NCI-H510A treated with DMSO at 0.1 percent for 48 hours (cell line): ENCODE measurements at places on chromosomes 12 and 14.

- peak; percentile 69 for DNase-seq
Observed at GRCh38 chr12:128637642-128638606, 185.8 kb downstream of the SLC15A4 start.

DNA sequence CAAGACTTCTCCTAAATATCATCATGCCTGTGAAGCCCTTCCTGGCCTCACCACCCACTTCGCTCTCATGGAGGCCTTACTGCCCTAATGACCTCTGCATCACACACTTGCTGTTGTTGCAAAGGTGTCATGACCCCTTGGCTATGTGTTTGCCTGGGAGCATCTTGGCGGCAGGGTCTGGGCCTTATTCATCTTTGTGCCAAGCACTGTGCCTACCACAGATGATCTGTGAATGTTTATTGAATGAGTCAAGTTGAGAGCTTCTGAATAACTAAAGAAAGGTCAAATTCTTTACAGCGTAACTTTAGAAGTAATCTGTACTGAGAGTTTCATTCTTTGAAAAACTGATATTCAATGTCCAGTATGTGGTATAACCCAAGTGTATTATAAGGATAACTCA lies 113.3 kb downstream of the TTC8 start:
- DNase-seq = no peak

- DNase-seq = no peak
Observed at GRCh38 chr14:103683139-103683538, 32.1 kb downstream of the XRCC3 start.

DNA sequence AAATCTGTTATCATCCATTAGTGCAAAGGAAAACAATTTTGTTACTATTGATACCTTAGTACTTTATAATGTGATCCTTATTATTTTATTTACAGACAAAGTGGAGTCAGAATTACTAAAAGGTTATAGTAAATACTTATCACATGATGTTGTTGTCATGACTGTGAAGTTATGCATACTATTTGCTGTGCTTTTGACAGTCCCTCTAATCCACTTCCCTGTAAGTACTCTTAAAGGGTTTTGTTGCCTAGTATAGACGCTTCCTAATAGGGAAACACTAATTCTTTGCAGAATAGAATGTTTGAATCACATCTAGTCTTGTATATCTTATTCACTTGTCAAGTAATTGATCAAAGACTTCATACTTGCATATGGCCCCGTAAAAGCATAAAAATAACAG lies 69.4 kb downstream of the SLC38A6 start:
- no peak for DNase-seq

DNA sequence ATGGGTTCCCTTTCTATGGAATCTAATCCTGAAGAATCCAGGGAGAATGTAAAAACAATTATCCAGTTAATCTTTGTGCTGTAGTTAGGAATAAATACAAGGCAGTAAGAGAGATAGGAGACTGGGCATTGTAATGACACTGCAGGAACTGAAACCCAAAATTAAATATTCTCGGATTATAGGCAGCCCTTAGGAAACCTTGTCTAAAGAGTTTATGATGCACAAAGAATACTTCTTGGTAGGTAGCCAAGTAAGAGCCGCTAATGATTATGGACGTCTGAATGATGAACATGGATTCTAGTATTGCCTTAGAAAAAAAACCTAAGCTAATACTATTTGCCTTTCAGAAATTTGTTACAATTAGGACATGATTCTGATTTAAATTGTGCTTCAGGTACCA lies 165.4 kb upstream of the LRIG3 start:
- DNase-seq = peak; percentile 80

GRCh38 chr12:86057092-86057845 lies 183.2 kb downstream of the NTS start:
- DNase-seq = no peak

- DNase-seq = no peak
Observed at GRCh38 chr12:47935184-47935583, 28.2 kb upstream of the TMEM106C start.

DNA sequence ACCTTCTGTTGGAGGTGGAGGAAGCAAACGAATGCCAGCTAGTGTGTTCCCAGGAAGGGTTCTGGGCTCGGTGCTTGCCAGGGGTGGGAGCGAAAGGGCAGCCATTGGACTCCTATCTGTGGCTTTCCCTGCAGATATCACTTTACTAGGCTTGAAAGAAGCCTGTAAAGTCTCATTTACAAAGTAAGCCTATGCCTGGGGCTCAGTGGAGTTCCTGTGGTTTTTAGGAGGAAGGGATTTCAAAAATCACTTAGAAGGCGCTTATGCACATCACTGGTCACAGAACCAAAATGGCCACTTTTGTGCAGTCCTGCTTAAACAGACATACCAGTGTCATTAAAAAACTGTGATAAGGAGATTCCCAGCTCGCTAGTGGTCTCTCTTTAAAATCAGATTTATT lies 22.7 kb downstream of the CLMN start:
- no peak for DNase-seq

DNA sequence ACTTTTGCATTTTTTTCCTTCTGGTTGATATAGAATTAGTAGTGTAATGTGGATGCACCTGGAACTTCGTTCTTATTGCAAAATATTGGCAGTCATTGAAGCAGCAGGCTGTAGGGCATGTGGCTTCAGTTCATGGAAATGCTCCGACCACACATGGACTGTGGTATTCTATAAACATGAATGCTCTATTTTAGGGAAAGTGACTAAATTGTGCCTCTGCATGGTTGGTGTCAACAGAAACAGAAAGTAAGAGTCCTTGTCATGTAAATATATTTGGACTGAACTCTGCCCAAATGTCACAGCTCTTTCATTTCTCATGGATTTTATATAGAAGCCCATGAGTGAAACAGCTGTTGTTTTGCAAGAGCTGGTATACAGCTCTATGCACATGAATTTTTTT lies 917.0 kb downstream of the LRFN5 start:
- DNase-seq = no peak

GRCh38 chr12:3332188-3332587 lies 158.8 kb upstream of the PRMT8 start:
- DNase-seq = no peak

GRCh38 chr12:4280351-4281163 lies 7.0 kb downstream of the CCND2 start:
- DNase-seq = no peak

DNA sequence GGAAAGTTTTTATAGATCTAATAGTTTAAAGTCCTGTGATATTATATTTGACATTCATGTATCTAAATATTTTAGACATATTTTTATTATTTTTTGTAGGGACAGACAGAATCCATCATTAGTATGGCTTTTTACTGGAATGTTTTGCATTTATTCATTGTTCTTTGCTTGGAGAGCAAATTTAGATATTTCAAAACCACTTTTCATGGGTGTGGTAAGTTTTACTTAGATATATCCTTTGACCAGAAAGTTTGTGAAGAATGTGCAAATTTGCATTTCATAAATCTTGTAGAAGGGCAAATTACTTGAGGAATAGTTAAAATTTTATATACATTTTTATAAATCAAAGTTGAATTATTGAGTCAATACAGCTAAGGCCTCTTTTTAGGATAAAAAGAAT lies 37.5 kb downstream of the TMEM260 start:
- no peak for DNase-seq

DNA sequence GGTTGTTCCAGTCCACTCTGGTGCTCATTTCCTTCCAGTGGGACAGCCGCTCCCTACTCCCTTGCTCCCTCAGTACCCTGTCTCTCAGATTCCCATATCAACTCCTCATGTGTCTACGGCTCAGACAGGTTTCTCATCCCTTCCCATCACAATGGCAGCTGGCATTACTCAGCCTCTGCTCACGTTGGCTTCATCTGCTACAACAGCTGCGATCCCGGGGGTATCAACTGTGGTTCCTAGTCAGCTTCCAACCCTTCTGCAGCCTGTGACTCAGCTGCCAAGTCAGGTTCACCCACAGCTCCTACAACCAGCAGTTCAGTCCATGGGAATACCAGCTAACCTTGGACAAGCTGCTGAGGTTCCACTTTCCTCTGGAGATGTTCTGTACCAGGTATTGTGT lies 69.9 kb downstream of the RAD52 start:
- no peak for DNase-seq

DNA sequence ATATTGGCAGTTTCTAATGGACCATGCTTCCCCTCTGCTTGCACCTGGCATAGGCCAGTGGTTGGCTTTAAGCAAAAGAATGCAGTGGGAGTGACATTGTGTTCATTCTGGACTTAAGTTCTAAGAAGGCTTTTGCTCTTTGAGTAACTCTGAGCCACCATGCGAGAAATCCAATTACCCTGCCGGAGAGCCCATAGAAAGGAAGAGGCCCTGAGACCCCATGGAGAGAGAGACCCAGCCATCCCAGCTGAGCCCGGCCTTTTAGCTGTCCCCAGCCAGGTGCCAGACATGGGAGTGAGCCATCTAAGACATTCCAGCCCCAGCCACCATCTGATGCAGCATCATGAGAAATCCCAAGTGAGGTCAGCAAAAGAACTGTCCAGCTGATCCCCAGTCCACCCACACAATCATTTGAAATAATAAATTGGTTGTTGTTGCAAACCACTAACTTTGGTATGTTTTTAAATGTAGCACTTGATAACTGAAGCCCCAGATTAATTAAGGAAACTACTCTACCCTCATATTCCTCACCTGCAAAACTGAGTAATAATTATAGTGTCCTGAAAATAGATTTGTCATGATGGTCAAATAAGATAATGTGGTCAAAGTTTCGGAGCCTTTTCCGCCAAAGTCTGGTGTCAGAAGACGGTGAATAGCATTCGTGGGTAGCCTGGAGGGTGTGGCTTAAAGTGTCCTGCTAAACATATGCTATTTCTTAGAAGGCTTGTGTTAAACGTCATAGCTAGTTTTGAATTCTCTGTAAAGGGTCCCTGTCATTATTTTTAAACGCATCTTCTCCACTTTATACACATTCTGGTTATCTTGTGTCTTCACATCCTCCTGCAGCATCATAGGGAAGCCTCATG lies 166.6 kb upstream of the PELI2 start:
- DNase-seq = no peak

DNA sequence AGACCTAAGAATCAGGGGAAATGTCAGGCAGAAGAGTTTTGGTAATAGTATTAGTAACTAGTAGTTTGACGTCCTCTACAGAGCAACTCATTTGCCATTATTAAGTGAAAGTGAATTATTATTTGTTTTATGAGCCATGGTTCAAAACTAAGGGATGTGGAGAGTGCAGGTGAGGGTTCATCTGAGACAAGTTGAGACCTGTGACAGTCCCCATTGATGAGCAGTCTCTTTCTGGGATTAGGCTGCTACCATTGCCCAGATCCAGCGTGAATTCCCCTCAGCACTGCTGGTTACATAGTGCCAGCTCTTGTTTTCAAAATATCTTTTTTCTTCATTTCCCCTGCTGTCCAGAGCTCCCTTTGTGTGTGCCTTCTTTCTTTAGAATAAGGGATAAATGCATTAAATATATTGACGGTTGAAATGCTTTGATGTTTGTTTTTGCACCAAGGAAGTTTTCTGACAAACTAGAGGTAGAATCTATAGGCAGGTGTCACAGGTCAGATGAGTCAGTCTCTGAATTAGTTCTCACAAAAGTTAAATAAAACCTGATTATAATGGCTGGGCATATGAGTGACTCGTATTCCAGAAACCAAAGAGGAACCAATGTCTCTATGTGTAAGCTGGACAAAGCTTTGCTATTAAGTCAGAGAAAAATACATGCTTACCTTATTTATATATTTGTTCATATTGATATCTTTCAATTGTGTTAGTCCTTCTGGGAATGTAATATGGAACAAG lies 381.4 kb downstream of the TMEM117 start:
- no peak for DNase-seq

DNA sequence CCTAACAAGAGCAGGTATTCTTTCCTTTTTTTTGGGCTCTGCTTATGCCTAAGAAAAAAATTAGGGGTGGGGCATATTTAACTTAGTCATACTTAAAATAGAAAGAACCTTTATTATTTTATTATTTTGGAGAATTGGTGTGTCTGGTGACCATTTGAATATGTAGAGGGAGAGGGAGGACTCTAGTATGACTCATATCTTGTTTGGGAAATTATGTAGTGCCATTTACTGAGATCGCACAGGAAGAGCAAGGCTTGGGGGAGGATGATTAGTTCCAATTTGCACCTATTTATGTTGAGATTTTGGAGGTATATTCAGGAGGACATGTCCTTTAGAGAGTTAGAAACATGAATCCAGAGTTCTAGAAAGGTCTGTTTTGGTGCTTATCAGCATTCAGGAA lies 9.9 kb downstream of the ZNF410 start:
- no peak for DNase-seq

DNA sequence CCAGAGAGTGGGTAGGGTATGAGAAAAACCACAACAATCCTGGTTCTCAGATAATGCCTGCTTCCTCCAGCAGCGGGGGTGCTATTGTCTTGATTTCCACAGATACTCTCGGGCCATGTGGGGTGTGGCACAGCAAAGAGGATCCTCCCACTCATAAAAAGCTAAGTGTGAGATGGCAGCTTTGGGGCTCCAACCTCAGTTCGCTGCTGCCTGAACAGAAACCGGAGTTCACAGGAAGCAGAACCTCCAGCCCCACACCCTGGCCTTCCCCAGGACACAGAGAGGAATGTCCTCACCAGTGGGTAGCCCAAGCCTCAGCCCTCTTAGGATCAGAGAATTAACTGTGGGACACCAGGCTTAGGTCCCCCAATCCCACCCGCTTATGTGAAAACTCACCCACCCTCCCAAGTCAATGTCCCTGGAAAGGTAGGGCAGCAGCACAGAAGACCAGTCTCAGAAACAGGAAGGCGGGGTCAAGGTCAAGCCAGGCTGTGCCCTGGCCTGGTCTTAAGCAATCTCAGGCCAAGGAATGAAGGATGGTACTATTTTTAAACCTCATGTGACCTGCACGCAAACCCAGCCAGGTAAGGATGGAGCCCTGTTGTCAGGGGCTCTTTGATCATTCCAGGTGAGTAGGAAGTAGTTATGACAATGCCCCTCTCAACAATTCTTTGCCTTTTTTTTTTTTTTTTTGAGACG lies 9.0 kb downstream of the KCTD10 start:
- no peak for DNase-seq

GRCh38 chr12:91967590-91967989 lies 178.1 kb downstream of the BTG1 start:
- DNase-seq = no peak

GRCh38 chr12:107978201-107978600 lies 150.9 kb upstream of the WSCD2 start:
- no peak for DNase-seq

DNA sequence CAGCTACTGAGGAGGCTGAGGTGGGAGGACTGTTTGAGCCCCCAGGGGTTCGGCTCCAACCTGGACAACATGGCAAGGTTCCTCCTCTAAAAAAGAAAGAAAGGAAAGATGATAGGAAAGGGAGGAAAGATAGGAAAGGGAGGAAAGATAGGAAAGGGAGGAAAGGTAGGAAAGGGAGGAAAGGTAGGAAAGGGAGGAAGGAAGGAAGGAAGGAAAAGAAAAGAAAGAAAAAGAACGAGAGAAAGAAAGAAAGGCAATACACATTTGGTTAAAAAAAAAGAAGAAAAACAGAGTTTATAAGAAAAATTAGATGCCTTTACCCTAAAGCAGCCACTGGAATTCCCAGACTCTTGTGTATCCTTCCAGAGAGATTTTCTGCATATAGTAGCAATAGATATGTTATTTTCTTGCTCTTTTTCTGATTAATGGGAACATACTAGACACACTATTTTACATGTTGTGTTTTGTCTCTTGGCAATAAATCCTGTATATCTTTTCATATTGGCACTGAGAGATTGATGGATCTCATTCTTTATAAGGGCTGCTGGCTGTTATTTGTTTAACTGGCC lies 12.2 kb downstream of the HNF1A start:
- DNase-seq = no peak
